ENCODE measurements at places on chromosomes 4 and X.

GRCh38 chr4:2436301-2436700 lies 17.5 kb downstream of the CFAP99 start:
- no peak for DNase-seq

GRCh38 chrX:12978205-12979025 lies 3.5 kb downstream of the TMSB4X start:
- peak; percentile 70 for DNase-seq

DNA sequence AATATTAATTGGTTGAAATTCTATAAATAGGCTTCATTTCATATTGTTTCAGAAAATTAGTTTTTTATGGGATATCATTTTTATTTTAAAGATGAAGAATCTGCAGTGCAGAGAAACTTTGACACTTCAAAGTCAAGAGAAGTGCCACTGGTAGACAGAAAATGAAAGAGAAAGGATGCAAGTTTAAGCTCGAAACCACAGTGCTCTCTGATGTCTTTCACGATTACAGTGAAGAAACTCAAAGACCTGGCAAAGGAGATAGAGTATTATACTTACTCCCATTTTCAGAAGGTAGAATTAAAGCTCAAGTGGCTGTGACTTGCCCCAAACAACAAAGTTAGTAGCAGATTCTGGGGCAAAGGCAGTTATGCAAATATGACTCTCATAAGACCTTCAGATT lies 745.4 kb downstream of the TECRL start:
- DNase-seq = no peak

- DNase-seq = no peak
Observed at GRCh38 chr4:154585369-154586018, 5.0 kb downstream of the FGA start.

DNA sequence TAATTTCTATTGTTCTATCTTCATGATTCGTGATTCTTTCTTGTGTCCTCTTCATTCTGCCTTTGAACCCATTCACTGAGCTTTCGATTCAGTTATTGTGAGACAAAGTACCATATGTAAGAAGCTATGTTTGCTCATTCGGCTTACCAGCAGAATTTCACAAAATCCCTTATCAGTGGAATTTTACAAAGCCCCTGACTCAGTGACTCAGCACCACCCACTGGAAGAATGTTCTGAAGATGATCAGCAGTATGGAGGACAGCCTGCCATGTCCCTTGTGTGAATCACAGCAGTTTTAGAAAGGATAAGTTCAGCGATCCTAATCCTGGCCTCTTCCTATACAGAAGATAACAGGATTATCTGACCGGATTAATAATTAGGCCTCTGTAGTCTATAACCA lies 5.8 kb upstream of the UXT start:
- no peak for DNase-seq

GRCh38 chr4:172495769-172496168 lies 672.8 kb upstream of the GALNT7 start:
- DNase-seq = no peak

GRCh38 chrX:70026112-70026850 lies 23.5 kb downstream of the AWAT2 start:
- DNase-seq = no peak

GRCh38 chrX:102723456-102723855 lies 2.9 kb downstream of the GPRASP3 start:
- DNase-seq = no peak

GRCh38 chr4:189200353-189200752 lies 740.3 kb upstream of the FRG1 start:
- no peak for DNase-seq

GRCh38 chr4:56655627-56656345 lies 25.3 kb downstream of the HOPX start:
- no peak for DNase-seq

GRCh38 chr4:73816814-73817213 lies 19.7 kb upstream of the CXCL6 start:
- no peak for DNase-seq

Data from colonic mucosa (tissue), 4 donors.